ENCODE measurements at places on chromosomes 7 and 10.

DNA sequence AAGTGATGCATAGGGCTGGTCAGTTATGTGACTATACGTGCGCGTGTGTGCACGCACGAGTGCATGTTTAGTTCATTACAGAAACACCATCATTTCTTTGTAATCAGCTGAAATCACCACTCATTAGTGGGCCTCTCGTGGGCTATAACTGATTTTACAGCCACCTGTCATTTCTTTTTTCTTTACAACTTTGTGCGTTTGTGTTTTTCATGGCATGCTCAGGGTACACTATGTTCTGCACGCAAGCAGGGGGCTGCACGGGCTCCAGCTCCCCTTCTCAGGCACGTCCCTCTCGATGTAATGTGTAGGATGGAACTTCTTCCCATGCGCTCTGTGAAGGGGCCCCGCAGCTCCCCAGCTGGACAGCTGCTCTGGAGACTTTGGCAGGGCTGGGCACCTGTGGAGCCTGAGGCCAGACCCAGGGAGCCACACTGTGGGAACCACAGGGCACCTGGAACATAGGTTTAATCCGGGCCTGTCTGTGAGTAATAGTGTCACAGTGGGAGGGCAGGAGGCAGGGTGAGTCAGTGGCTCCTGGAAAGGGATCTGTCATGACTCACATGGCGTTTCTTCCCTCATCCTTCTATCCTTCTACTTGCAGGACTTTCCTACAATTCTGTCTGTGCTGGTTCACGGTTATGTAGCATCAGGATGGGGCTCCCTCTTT, 4.9 kb downstream of the GCK start:
- no peak for DNase-seq

- DNase-seq = no peak
Measured at GRCh38 chr10:17961551-17962422, 10.1 kb downstream of the SLC39A12 start.

DNA sequence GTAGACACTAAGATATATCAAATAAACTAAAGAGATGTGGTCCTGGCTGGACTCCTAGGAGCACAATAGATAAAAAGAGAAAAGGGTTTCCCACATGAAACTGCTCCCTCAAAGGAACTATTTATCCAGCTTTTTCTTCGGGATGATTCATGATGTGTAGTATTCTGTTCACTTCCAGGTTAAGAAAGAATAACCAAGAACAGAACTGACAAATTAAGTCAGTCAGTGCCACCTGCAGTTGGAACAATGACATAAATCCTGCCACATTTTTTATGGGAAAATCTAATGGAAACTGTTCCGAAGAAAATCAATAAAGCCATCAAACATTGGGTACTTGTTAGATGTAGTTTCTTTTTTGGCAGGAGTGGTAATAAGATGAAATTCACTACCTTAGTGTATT, 87.1 kb downstream of the POLR1F start:
- DNase-seq = no peak

DNA sequence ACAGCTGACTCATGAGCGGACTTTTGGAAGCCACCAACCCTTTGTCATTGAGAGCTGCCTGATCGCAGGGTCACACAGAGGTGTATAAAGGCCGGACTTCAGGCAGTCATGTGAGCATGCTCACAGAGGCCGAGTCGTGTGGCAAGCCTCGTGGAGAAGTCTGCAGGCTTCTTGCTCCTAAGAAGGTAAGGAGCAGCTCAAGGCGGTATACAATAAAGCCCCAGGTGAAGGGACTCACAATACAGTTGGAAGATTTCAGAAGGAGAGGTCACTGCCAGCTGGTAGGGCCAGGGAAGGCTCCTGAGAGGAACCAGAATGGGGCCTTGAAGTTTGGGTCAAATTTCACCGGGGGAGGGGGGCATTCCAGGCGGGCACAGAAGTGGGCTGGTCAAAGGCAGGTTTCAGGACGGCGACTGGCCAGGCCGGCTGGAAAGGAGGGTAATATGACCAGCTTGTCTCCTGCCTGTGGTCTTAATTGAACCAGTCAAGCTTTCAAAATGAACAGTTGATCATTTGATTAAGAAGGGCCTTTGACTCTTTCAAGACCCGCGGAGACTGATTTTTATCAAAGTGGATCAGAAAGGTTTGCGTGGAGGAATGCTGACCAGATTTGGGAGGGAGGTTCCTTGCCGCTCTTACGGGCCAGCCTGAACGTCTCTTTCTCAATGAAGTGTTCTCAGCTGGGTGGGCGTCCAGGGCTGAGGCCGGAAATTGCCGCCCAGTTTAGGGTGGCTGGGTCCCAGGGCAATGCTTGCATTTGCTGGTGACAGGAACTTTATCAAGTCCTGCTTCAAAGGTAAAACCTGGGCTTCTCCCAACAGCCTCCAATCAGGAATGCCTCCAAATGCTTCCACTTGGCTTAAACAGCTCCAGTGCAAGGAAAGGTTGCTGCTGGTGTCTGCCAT, 178.6 kb downstream of the EMX2 start:
- no peak for DNase-seq

- DNase-seq = no peak
Measured at GRCh38 chr10:96290368-96291133, 13.7 kb upstream of the DNTT start.

GRCh38 chr7:129882531-129882930, 70.2 kb downstream of the UBE2H start:
- no peak for DNase-seq

GRCh38 chr10:67779465-67780203, 58.4 kb downstream of the DNAJC12 start:
- DNase-seq = peak; percentile 44

DNA sequence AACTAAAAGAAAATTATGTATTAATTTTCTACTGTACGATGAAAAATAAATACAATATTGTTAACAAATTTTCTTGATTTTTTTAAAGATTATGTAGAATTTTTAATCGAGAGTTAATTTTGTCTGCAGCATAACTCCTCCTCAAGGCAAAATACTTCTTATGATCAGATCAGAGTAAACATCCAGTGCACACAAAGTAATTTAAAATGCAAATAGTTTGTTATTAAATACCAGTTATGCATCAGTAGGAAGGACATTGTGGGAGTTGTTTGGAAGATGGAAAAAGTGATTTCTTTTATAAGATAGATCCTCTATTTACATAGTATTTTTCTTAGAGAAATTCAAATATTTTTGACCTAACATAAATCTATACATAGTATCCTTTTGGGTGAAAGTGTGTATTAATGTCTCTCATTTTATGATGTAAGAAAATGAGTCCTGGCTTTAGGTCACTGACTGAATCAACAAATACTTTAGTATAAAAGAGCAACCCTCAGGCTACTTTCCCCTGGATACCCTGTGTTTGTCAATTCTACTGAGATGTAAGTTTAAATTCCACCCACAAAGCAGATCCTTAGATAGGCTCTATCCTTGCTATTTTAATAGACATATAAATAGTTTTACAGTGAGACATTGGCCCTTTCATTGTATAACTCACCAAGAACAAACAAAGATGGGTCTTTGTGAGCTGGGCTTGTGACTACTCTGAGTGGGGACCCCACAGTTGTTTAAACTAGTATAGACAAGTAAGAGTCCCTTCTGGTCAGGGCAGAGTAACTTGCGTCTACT, 1133.7 kb downstream of the GATA3 start:
- DNase-seq = no peak

GRCh38 chr10:65196111-65196510, 1674.9 kb downstream of the REEP3 start:
- no peak for DNase-seq

Data from stimulated activated CD8-positive, alpha-beta memory T cell treated with anti-CD3 and anti-CD28 coated beads, Interleukin-4, amount 100 ng/mL, for 1 hour (primary cell).